ENCODE measurements at places on chromosomes 6 and 20.

DNA sequence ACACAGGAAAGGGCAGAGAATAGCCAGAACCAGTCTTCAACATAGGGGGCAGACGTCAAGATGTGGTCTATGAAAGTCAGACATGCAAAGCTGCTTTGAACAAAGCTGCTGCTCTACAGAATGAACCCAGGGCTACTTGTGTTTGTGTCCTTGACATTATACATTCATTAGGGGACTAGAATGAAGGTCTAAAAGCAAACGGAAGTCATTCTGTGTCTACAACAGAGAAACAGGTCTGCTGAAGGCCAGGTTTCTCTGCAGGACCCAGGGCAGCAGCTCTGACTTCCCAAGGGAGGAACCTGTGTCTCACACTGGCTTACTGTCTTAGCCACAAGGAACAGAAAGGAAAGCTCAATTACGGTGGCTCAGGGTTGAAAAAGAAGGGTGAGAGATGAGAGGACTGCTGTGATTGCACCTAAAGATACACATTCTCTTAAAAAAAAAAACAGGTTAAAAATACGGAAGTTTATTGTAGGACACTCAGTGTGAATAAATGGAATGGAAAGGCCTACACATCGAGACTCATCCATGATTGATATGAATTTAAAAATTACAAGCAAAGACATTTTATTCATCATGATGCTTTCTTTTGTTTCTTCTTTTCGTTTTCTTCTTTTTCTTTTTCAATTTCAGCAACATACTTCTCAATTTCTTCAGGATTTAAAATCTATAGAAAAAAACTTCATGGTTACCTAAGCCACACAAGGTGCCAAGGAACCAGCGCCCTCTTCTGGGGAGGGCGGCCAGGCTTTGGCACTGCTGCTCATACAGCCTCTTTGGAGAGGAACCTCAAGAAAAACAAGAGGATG lies 6.7 kb downstream of the PSMA7 start:
- DNase-seq = no peak

GRCh38 chr6:3403238-3404173 lies 53.3 kb downstream of the SLC22A23 start:
- peak; percentile 92 for DNase-seq

DNA sequence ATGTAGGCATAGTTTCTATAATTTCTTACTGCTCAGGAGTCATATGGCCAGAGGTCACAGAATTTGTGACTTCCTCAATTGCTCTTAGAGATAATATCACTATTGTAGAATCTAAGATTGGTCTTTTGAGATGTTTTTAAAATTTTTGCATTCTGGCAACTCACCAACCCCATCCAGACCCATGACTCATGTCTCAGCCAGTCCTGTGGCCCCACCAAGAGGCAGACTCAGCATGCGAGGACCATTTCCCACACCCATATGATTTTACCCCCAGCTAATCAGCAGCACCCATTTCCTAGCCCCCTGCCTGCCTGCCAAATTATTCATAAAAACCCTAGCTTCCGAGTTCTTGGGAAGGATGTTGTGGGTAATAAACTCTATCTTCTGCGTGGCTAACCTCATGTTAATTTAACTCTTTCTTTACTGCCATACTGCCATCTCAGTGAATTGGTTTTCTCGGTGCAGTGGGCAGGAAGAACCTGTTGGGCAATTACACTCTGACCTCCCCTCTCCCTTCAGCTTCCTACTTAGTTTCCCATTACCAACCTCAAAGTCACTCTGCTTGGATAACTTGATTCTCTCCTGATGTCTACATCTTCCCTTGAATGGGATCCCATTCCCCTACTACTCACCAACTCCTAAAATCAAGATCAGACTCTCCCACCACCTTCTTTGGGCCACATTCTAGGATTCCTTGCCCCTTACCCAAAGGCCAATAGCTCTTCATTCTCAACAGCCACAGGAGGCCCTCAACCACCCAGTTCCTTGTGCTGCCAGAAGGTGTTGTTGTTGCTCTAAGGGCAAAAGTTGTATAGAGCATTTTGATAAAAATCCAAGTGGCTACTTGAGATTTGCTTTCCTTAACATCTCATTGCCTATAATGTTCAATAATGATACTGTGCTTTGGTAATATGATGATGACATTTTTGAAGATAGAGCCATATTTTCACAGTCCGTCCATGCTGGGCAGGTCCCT lies 16.2 kb upstream of the IYD start:
- DNase-seq = no peak

GRCh38 chr20:24578567-24579415 lies 109.4 kb downstream of the SYNDIG1 start:
- no peak for DNase-seq

GRCh38 chr6:41770381-41771057 lies 9.2 kb downstream of the FRS3 start:
- no peak for DNase-seq

- DNase-seq = no peak
Measured at GRCh38 chr6:103140308-103141027, 1719.3 kb downstream of the HACE1 start.

- DNase-seq = no peak
Measured at GRCh38 chr20:44518248-44518647, 3.6 kb downstream of the SERINC3 start.

DNA sequence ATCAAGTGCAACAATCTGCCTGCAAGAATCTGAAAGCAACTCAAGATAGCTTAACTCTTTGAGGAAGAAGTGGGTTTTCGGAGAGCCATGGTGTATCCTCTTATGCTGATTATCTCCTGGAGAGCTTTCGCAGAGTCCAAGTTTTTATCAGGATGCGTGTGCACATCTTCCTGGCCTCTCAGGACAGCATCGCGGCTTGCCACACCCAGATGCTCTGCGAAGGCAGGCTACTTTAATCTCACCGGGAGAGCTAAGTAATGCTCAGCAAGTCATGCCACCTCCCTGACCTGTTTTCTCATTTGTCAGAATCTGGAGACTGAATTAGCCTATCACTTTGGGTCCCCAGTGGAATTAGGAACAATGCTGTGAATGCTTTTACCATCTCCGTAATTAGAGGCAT lies 52.9 kb downstream of the TTI1 start:
- no peak for DNase-seq

- no peak for DNase-seq
Measured at GRCh38 chr6:165758441-165758840, 95.4 kb upstream of the PDE10A start.

DNA sequence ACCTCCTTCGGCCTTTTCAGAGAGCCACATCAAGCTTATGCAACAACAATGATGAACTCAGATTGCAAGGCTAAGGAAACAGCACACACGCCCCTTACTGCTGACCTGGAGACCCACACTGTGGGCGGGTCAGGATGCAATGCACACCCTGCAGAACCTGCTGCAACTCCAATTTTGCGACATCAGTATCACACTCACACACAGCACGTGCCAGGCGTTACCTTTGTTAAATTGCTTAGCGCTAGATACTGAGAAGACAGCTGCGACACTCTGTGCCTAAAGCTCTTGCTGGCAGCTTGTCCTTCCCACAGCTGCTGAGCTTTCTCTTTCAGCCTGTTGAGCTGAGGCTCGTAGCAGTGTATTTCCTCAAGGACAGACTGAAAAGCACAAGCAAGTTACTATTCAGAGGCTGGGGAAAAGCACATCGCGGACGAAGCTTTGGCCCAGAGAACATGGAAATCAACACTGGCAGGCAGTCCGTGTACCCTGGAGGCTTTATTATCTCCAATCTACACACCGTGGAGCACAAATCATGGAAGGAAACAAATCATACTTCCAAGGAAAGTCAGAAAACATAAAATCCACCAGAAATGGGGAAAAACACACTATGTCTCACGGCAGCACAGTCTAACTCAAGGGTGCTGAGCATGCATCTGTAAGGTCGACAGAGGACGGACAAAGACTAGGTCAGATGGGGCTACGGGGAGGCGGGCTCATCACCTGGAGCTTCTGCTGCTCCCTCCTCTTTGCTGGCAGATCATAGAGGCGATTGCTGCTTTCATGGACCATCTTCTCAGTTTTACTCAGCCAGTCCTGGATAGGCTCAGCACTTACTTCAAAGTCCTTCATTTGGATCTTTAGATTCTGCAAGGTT lies 268.2 kb downstream of the SYNE1 start:
- DNase-seq = no peak

- DNase-seq = no peak
Measured at GRCh38 chr20:63359937-63360849, 956 bp downstream of the CHRNA4 start.

DNA sequence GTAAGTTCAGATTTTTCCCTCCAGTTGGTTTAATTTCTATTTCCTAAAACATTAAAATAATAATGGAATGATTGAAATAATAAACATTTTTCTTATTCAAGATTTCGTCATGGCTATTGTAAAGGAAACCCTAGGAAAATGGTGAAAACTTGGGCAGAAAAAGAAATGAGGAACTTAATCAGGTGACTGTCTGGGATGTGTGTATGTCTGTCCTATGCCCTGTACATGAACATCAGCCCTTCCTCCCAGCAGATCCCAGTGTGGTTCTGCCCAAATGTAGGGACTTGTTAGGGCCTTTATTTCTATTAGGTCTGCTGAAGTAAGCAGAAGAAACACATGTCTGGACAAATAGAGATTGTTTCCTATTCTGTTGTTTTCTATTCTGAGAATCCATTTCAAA lies 13.1 kb downstream of the RIOK1 start:
- no peak for DNase-seq

- no peak for DNase-seq
Measured at GRCh38 chr20:63567136-63567385, 7.0 kb downstream of the HELZ2 start.

- no peak for DNase-seq
Measured at GRCh38 chr6:45378334-45378926, 696 bp upstream of the SUPT3H start.

DNA sequence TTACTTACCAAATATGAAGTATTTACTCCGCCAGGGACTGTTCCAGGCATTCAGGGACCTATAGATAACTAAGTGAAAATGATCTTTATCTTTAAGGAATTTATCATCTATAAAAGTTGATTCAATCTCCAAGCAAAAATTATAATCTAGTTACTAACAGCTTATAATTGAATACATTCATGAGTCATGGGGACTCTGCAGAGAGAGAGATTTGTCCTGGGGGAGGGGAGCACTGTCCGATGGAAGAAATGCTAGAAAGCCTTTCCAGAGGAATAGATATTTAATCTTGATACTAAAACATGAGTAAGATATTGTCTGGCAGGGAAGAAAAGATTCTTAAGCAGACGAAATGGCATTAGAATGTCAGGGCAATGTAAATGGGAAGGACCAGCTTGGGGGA lies 139.3 kb downstream of the CD164 start:
- no peak for DNase-seq

DNA sequence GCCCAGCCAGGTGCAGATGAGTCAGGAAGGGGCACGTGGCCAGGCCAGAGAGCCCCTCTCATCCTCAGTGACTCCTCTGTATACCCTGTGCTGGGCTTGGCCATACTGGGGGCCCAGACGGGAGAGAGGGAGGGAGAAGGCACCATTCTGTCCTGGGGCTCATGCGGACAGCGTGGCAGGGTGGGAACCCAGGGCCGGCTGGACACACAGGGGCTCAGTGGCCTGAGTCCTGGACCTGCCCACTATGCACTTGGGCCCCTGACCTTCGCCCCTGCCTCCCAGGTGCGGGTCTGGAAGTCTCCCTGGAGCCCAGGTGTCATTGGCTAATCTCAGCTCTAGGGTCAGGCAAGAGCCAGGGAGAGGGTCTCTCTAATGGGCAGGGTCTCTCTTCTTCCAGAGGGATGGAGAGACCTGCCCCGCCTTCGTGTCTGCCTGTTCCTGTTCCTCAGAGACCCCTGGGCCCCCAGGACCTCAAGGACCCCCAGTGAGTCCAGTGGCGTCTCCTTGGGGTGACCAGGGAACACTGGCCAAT lies 27.7 kb downstream of the COL20A1 start:
- no peak for DNase-seq

DNA sequence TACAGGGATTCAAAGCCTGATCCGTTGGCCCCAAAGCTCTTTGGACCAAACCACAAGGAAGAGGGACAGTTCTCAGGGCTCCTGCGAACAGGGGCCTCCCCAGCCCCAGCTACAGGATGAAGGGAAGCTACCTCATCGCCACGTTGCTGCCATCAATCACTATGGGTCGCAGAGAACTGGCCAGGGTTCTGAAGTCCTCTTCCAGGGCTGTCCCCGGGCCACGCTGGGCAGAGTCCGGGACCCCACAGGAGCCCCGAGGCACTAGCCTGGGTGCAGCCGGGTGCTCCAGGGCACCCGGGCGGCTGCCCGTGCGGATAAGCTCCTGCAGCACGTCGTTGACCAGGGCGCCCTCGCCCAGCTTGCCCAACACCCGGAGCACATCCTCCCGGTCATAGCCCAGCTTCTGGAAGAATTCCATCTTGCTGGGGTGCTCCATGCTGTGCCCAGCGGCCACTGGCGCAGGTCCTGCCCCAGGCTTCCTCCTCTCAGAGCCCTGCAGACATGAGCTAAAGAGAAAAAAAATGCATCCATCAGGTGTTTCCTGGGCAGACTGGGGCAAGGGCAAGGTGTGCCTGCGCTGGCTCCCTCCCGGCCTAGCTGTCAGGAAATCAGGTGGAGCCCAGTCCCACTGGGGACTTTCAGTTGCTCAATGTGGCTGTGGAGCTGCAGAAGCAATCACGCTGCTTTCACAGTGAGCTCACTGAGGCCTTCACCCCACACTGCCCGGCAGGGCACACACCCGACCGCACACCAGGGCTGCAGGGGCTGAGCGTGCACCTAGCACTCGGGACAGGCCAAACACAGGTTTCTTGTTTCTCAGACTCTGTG lies 10.5 kb downstream of the ZC3H12D start:
- no peak for DNase-seq

DNA sequence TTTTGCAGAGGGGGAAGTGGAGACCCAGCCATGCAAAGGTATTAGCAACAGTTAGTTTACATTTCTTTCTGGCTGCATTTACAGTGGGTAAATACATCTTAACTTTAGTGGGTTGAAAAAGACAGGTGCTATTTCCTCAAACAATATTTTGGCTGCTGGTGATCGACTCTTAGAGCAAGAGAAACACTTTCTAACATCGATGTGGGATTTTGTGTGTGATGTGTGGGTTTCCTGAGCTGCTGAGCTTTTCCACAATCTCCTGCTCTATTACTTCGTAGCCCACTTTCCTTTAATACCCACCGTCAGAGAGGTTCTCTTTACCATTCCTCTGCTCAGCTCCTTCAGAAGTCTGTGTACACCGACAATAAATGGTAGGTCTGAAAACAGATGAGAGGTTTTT lies 339.0 kb downstream of the NRN1 start:
- DNase-seq = no peak

DNA sequence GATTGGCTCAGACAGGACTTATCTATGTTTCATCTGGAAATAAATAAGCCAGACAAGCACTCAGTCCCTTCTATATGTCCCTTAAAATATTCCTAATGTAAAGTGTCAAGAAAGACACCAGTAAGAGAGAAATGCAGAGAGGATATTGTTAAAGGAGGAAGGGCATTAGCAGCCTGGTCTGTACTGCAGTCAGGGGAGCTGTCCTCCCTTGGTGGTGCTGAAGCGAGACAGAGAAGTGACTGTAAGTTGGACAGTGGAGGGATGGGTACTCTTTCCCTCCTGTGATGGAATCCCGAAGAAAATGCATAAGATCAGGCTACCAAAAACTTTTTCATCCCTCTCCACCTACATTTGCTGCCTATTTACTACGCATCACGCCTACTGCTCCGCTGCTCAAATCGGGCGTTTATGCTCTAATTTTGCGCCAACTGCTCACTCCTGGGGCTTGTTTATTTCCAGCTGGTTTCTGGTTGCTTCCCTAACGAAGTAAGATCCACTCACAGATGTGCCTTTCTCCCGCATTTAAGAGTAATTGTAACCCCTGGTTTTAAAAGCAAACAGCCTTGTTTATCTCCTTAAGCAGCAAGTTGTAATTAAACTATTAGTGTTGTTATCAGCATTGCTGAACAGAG lies 35.2 kb downstream of the PHACTR1 start:
- peak; percentile 11 for DNase-seq

GRCh38 chr6:168365422-168366165 lies 46.0 kb upstream of the DACT2 start:
- no peak for DNase-seq

Data from LNCaP clone FGC (cell line).